ENCODE measurements at places on chromosomes 16 and 17.

DNA sequence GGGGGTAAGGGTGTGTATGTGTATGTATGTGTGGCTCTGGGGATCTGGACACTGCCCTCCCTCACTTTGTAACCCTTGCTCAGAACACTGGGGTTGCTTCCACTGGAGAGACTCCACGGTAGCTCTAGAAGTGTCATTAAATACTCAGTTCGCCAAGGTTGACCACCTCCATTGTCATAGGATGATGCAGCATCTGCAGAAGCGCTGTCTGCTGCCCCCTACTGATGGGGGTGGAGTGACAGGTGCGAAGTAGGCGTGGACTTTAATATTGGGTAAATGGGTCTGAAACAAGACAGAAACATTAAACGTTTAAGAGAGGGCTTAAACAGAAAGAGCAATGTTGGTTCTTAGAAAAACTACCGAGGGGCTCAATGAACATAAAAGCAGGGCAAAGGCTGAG lies 35.5 kb upstream of the STAC2 start:
- no peak for DNase-seq

DNA sequence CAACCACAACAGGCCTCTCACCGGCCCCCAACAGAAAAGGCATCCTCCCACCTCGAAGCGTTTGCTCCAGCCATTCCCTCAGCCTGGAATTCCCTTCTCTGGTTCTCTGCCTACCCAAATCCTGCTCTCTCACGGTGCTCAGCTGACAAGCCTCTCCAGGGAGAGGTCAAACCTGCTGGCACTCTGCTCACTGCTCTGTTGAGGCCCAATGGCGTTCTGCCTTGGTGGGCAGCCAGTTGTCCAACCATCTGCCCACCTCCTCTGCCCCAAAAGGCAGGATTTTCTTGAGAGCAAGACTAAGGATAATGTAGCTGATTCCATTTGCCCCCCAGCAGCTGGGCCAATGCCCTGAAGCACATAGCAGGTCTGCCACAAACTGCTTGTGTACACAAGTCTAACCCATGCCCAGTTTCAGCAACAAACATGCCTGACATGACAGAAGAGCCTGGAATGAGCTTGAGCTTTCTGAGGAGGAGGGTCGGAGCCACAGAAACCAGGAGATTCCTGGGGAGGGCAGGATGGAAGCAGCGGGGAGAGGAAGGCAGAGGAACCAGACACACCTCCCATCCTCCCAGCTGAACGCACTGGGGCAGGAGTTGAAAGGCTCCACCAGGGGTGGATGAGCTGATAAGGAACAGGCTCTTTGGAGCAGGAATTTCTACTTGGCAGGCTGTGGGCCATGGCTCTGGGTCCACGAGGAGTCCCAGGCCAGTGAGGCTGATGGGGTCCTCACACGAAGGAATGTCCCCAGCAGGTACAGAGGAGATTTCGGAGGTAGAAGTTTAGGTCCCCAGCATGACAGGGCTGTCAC lies 23.9 kb downstream of the ARHGAP27 start:
- no peak for DNase-seq

DNA sequence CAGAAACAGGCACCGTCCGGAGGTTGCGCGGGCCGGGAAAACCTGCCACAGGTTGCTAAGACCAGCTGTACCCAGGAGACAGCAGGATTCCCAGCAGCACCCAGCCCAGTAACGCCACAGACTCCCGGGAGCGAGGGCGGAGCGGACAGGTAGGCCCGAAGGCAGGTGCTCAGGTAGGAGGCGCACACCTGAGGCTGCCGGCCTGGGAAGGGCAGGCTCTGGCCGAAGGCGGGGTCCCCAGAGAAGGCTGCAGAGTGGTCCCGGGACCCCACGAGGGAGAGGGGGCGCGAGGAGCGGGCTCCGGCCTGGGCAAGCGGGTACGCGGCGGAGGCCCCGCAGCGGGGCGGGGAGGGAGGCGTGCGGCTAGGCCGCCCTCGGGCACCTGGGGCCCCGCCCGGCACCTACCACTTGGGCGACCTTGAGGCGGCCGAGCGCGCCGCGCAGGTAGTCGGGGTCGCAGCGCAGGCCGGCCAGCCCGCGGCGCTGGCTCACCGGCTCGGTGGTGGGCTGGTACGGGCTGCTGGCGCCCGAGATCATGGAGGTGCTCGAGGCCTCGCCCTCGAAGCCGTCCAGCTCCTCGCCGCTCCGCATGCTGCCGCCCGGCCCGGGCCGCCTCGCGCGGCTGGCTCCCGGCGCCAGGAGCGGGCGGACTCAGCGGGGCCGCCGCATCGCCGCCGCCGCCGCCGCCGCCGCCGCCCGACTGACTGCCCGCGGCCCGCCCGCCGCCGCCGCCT lies 441 bp downstream of the CMTM4 start:
- no peak for DNase-seq

DNA sequence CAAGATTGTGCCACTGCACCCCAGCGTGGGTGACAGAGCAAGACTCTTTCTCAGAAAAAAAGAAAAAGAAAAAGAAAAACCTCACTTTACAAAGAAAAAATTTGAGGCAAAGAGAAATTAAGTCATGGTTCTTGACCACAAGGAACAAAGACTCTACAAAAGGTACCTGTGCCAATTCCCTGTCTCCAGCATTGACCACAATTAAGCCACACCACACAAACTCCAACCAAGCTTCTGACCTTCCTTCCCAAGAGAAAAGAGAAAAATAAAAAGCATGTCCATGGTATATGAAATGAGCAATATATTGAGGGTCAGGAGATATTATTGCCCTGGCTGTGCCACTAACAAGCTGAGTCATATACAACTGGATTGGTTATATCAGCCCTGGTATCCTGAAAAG lies 146.3 kb upstream of the NOG start:
- no peak for DNase-seq

- peak; percentile 82 for DNase-seq
Measured at GRCh38 chr16:47037746-47038458, 64.4 kb upstream of the DNAJA2 start.

- no peak for DNase-seq
Measured at GRCh38 chr17:77496831-77497577, 356.2 kb downstream of the SEC14L1 start.

DNA sequence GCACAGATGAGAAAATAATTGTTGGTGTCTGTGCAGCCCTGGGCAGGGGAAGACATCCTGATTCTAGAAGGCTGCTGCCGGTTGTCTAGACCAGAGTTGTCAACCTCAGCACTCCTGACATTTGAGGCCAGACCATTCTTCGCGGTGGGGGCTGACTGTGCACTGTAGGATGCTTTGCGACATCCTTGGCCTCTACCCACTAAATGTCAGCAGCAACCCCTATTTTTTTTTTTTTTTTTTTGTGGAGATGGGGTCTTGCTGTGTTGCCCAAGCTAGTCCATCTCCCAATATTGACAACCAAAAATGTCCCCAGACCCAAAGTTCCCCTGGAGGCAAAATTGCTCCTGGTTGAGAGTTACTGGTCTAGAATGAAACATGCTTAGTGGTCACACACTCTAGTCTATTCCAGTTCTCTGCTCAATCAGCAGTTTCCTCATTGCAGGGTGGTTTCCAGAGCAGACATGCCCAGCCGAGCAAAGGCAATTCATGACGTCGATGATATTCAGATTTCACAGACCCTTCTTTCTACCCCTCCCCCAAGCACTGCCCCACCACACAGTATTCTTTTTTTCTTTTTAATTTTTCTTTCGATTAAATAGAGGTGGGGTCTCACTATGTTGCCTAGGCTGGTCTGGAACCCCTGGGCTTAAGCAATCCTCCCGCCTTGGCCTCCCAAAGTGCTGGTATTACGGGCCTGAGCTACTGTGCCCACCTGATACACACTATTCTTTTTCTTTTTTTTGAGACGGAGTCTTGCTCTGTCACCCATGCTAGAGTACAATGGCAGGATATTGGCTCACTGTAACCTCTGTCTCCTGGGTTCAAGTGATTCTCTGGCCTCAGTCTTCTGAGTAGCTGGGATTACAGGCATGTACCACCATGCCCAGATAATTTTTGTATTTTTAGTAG lies 9.0 kb downstream of the C17orf99 start:
- DNase-seq: peak; percentile 30

GRCh38 chr17:15929941-15930340 lies 15.0 kb upstream of the ADORA2B start:
- DNase-seq: no peak

DNA sequence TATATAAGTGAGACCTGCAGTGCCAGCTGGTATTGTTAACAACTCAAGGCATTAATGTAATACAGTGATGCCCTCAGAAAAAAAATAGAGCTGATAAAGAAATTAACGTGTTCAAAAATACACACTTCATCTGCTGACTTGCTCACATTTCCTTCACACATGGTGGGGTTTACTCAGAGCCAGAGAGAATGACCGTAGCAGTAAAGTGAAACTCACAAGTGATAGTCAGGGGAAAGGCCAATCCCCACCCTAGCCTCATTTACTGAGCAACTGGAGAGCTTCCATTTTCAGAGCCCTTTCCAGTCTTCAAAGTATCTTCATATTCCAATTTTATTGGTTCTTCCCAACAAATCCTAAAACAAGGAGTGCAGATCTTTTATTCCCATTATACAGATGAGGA lies 74.0 kb upstream of the HLF start:
- DNase-seq: no peak

- no peak for DNase-seq
Measured at GRCh38 chr16:25108054-25108453, 3.5 kb upstream of the LCMT1 start.

GRCh38 chr17:57956291-57957119 lies 1.3 kb upstream of the CUEDC1 start:
- DNase-seq: no peak

DNA sequence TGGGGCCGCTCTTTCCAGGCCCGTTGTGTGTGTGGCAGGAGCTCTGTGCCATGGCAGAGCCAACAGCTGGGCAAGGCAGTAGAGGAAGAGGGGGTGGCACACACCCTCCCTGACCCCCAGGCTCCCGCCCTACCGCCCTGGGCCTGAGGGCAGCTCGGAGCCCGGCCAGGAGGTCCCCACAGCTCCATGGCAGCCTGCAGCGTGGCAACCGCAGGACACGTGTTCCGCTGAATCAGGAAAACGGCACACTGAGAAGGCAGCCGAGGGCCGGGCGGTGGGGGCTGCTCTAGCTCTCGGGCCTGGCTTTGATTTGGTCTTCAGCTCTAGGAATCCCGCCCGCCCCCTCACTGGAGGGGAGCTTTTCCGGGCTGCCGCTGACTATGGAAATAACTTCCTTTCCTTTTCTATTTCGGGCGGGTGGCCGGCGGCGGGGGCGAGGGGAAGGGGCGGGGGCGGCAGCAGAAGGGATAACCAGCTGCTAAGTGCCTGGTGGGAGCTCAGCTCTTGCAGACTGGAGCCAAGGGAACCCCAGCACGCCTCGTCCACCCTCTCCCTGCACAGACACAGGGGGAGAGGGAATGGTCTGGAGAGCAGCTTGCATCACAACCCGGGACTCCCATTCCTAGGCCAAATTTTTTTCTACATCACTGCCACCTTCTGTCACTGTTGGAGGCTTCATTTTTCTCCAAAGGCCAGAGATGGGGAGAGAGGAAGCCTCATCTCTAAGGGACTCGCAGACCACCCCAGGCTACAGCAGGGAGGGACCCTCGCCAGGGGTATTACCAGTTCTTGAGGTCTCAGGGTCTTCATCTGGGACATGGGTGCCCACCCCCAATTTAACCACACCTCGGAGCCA lies 24.8 kb upstream of the MRPS23 start:
- peak; percentile 97 for DNase-seq

DNA sequence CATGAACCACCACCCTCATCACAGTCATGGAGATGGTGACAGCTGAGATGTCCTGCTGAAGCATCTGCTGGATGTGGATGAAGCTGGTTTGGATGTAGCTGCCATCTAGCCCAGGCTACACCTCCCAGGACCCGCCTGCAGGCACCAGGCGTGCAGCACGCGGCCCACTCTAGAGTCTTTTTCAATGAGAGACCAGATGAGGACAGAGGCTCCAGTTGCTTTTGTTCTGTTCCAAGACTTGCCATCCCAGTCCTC lies 102.1 kb downstream of the ZNF778 start:
- no peak for DNase-seq

DNA sequence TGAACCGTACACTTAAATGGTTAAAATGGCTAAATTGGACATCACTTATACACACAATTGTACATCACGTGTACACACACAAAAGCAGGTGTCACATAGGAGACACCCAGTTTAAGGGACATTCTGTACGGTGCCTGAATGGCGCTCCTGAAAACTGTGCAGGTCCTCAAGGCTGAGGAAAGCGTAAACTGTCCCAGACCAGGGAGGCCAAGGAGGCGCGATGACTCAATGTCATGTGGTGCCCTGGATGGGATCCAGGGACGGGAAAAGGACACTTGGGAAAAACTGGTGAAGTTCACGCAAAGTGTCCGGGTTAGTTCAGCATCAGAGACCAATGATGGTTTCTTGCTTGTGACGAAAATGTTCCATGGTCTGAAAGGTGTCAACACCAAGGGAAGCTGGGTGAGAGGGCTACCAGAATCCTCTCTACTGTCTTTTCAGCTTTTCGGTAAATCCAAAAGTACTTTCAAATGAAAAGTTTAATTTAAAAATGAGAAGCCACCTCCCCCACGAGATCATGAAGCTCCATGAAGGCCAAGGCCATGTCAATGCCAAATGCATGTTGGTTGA lies 112.2 kb downstream of the CMIP start:
- no peak for DNase-seq

Data from lung (tissue), 17 donors.